NCI-H1694 treated with DMSO at 0.1 percent for 48 hours (cell line): ENCODE measurements at places on chromosomes 6 and 20.
A peak's percentile ranks its signal among the peaks of the same experiment; 100 is the strongest.

DNA sequence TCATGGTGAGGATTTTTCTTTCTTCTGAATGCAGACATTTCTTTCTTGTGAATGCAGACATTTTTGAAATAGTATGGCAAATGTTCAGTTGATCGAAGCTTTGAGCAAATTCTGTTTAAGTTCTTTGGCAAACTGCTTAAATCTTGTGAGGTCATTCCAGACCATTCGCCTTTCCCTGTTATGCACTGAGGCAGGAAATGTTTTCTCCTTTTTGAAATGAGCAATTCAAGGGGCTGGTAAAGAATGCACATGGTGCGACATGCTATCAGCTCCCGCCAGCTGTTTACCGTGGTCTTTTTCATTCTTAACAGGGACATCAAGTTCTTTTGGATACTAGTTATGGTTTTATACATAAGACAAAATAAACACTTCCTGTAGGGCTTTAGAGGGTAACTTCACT, 112.0 kb upstream of the CCN2 start:
- DNase-seq, result no peak

- DNase-seq, result no peak
Measured at GRCh38 chr20:48694381-48694865, 133.4 kb downstream of the PREX1 start.

GRCh38 chr6:47334334-47334733, 24.6 kb upstream of the TNFRSF21 start:
- no peak for DNase-seq

- no peak for DNase-seq
Measured at GRCh38 chr6:67031451-67031850, 1324.4 kb upstream of the EYS start.

DNA sequence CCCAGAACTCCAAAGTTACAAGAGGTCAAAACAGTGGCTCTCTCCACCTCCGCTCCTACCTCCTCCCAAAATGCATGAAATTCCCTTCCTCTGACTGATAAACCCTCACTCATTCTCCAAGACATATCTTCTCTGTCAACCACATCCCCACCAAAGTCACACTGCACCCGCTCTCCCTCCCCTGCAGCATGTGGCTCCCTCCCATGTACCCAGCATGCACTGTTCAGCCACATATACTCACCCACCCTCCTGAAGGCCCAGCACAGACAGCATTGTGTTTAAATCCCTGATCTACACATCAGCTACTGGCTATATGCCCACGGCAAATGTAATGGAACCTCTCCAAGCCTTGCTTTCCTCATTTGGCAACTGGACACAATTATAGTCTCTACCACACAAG, 5.5 kb upstream of the POU5F1 start:
- no peak for DNase-seq

DNA sequence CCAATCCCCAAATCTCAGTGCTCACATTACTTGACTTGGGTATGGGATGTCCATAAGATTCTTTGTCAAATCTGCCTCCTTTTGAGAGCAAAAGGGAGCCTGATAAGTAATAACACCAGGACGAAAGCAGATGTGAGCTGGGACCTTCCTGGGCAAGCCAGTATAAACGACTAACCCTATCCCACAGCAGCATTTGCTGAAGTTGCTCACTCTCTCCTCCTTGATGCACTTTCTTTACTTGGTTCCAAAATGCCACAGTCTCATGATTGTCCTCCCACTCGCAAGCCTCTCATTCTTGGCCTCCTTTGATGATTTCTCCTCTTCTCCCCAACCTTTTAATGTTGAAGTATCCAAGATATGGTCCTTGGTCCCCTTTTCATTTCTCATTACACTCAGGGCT, 44.7 kb upstream of the TAGAP start:
- no peak for DNase-seq

DNA sequence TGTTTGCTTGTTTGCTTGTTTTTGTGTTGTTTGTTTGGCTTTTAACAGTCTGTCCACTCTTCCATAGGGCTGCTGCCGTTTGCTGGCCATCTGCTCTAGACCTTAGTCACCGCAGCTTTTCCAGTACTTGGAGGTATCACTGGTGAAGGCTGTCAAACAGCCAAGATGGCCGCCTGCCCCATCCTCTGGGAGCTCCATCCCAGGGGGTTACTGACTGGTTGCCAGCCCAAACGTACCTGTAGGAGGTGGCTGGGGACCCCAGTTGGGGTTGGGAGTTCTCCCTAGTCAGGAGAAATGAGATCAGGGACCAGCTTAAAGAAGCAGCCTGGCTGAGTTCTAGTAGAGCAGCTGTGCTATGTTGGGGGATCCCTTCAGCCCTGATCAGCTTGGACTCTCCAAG, 418.4 kb downstream of the KHDRBS2 start:
- no peak for DNase-seq

- DNase-seq, result no peak
Measured at GRCh38 chr6:35288834-35289233, 8.8 kb upstream of the DEF6 start.

DNA sequence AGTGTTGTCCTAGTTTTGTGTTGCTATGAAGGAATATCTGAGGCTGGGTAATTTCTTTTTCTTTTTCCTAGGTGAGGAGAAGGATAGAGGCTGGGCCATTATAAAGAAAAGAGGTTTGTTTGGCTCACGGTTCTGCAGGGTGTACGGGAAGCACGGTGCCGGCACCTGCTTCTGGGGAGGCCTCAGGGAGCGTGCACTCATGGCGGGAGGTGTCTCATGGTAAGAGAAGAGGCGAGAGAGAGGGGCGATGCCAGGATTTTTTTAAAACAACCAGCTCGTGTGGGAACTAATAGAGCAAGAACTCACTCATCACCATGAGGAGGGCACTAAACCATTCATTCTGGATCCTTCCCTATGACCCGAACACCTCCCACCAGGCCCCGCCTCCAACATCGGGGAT, 14.2 kb upstream of the NPBWR2 start:
- no peak for DNase-seq

DNA sequence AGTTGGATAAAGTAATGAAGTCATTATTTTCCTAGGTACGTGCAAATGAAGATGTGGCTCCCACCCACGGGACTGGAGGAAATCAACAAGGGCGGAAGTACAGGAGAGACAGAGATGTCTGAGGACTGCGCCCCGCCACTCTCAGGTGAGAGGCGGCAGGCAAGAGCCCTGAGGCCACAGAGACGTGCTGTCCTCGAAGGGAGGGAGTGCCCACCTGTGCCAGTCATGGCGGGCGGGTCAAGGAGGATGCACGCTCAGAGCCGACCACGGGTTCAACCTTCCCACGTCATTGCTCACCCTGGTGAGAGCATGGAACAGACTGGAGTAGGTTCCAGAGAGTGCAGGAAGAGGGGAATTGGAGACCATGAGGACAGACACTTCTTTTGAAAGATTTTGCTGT, 12.7 kb downstream of the CST8 start:
- DNase-seq, result no peak

DNA sequence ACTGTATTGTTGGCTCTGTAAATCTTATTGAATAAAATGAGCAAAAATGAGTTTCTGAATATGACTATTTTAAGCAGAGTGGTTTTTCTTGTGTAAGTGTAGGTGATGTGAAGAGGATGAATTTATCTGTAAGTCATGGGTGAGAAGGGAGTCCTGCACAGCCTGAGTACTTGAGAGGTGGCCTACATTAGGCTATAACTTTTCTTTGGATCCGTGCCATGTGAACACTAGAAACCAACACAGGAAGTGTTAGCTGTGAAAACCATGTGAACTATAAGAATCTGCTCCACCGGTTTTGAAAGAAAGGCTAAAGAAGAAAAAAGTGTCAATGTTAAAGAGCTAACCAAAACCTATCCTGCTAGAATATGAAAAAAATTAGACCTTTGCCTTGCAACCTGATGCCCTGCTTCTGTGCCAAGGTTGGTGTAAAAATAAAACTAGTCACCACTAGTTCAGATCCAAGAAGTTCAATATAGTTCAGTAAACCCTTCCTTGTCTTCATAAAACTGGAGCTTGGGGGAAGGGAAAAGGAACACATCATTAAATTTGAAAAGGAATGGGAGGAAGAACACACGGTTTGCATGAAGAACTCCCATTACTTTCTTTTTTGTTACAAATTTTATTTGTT, 21.3 kb downstream of the PLCB1 start:
- DNase-seq, result no peak

DNA sequence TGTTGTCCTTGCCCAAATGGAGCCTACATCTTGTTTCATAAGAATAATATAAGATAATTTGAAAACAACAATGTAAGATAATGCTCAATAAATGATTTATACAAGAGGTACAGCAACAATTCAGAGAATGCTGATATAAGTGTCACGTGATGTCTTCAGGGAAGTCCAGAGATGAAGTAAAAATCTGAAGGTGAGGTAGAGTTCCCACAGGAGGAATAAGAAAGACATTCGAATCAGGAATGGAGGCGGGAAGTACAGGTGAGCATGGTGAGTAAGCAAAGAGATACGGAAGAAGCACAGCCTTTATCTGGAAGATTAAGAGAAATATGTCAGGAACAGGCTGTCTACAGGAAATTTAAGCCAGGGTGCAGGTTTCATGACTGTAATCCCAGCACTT, 165.9 kb upstream of the MARCKS start:
- no peak for DNase-seq

DNA sequence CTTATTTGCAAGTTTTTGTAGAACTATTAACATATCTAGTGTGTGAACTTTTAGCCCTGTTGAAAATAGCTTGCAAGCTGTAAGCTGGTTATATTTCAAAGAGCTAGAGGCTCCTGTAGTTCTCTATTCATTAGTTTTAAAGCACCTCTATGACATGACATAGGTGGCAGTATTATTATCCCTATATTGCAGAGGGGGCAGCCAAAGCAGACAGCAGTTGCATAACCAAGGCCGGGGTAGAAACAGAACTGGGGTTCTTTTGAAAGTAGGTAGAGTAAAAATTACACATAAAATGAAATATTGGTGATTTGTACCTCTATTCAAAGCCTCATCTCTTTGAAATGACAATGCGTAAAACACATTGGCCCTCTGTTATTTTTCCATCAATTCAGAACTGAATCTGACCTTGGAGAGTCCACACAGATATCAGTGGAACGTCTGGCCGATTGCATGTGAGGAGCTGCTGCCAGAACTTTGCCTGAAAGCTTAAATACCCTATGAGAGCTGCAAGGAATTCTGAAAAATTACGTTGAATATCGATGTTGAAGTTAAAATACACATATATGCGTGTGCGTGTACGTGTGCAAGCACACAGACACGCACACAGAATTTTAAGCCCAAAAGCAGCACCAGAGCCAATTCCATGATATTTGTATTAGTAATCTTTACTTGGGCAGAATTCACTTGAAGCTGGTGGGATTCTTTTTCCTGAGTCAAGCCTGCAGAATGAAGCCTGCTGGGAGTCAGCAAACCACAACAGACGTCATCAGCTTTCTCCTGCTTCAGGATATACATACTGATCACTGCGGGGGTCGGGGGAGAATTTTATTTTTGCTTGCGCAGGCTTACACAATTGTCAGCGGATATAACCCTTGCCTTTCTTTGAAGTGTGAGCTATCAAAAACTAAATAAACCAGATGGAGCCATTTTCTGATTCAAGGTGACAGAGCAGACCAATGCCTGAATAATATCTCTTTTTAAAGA, 163.2 kb downstream of the PDE7B start:
- no peak for DNase-seq

DNA sequence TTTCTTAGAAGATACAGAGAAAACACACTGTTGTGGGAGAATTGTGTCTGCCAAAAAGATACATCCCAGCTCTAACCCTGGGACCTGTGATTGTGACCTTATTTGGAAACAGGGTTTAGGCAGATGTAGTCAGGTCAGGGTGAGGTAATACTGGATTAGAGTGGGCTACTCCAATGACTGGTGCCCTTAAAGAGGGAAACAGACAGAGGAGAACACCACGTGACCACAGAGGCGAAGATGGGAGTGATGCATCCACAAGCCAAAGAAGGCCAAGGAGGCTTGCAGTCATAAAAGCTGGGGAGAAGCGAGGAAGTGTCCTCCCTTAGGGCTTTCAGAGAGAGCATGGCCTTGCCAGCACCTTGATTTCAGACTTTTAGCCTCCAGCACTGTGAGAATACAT, 35.6 kb downstream of the SLC52A3 start:
- no peak for DNase-seq

- peak; percentile 93 for DNase-seq
Measured at GRCh38 chr6:87701676-87702588, at the start of gene AKIRIN2. TSS of gene AKIRIN2 (minus strand) at chr6:87702233. CDS start at chr6:87701684, 549 bp downstream.

- no peak for DNase-seq
Measured at GRCh38 chr6:158684311-158684710, 34.5 kb downstream of the SYTL3 start.

DNA sequence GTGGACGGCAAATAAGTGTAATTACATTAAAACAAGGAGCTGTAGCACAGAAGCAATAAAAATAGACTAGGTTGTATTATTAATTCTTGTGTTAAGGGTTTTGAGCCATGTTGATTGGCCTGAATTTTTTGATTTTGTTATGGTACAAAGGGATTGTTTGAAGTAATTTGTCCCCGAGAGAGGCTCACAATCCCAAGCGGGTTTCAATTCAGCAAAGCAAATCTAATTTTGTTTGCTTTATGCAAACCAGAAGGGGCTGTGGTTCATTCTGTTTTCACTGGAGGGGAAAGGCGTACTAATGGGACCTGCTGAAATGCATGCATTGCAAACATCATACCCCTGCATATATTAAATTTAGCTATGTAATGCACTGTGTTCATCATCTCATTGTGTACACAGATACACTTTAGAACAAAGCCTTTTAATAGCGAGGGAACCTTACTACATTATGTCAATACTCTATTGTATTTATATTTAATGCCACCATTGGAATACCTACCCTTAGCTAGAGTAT, 379.5 kb upstream of the POU3F2 start:
- no peak for DNase-seq

DNA sequence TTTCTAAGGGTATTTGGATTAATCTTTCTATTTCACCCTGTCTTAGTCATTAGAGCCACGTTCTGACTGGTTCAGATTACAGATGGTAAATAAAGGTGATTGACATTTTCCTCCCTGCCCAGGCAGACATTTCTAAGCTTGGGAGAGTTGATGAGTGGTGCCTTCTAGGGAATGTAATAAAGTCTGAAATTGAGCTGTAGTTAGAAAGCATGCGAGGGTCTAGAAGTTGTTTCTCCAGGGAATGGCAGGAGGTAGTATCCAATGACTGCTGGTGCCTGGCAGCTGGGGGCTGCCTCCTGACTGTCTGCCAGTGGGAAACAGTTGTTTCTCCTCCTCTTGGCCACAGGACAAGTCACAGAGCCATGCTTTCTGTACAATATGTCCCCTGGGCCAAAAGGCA, 14.6 kb downstream of the EDN3 start:
- no peak for DNase-seq

- no peak for DNase-seq
Measured at GRCh38 chr20:35303382-35303734, 11.1 kb upstream of the FAM83C start.

DNA sequence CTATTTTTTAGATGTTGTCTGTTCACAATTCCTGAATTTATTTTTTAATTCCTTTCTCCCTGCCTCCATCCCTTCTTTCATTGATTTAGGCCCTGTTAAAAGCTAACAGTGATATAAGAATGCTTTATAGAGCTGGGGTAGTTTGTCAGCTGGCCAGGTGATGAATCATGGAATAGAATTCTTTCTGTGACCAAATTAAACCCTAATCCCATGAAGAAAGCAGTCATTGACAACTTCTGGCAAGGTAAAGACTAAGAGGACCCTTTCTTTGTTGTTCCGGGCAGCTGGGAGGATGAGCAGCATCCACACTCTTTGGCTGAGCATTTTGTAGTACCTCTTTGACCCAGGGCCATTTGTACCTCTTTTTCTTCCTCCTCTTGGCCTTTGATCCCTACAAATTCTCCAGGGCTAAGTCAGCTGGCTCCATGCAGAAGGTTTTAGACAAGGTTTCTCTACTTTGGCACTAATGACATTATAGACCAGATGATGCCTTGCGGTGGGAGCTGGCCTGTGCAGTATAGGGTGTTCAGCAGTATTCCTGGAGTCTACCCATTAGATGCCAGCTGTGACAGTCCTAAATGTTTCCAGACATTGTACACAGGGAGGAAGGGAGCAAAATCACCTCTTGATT, 102.9 kb downstream of the SLX4IP start:
- no peak for DNase-seq
